ENCODE measurements at places on chromosomes 7 and 10.

- no peak for DNase-seq
These were observed 23.7 kb downstream of the VSTM4 start for GRCh38 chr10:49091450-49092210.

DNA sequence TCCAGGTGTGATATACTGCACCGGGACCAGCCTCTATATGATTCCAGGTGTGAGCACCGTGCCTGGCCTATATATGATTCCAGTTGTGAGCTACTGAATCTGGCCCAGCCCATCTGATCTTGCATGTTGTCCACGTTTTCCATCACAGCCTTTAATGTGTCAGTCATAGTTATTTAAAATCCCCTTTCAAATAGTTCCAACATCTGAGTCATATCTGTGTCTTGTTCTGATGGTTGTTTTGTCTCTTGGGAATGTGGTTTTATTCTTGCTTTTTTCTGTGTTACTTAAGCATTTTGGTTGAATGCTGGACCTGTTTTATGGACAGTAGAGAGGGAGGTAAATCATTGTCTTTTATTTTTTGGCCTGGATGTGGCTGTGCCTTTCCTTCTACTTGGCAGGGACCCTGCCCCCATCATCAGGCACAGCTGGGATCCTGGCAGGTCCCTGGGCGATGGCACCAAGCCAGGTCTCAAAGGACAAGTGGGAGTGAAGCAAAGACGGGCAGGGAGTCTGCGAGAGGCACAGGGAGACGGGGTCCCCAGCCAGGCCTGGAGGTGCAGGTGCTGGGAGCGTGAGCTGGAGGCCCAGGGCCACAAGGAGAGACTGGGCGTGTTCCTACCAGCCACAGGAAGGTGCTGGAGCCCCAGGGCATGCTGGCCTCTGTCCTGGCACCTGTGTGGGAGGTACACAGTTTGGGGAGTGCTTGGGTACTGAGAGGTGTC is 94.7 kb downstream of the DYNC2I1 start:
- no peak for DNase-seq

DNA sequence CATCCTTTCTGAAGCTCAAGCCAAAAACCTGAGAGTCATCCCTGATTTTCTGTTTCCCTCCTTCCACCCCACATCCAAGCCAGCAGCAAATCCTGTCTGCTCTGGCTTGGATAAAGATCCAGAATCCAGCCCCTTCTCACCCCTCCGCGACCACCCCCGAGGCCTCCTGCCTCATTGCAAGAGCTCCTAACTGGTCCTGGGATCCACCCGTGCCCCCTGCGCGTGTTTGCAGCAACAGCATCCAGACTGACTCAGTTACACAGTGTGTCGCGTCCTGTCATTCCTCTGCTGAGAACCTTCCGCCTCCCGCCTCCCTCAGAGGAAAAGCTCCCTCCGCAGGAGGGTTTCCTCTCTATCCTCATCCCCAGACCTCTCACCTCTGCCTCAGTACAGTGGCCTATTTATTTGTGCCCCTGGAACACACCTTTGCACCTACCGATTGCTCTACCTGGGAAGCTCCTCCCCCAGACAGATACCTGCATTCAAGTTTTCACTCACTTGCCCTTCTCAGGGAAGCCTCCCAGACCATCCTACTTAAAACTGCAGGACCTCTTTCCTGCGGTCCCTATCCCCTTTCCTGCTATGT is 21.6 kb upstream of the GRID1 start:
- no peak for DNase-seq

DNA sequence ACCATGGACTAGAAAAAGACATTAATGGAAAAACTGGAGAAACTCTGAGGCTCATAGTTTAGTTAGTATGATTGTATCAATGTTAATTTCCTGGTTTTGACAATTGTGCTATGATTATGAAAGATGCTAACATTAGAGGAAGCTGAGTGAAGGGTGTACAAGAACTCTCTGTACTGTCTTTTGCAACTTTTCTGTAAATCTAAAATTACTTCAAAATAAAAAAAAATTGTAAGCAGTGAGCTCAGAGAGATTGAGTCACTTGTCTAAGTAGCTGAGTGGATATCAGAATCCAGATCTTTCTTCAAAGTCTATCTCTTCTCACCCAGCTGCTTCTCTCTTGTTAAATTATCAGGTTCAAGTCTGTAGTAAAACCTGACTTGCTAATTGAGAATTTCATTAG is 181.1 kb downstream of the PLCE1 start:
- no peak for DNase-seq

- DNase-seq = no peak
These were observed 1.9 kb downstream of the CNPY1 start for GRCh38 chr7:155544485-155544884.

All from activated CD8-positive, alpha-beta memory T cell treated with anti-CD3 and anti-CD28 coated beads for 1 hour (primary cell).